ENCODE measurements at places on chromosomes 12 and 14. TPM values are rescaled to one million over a fixed set of nuclear protein-coding genes. Genes with fewer than 3 reads are reported as not detected.

The FICD gene
- total RNA-seq: 9.9 TPM

The SYNE2 gene
- 15.8 TPM for total RNA-seq

The OR4L1 gene
- not detected for total RNA-seq

The RIMKLB gene
- 15.1 TPM for total RNA-seq

The SLC5A8 gene
- total RNA-seq: not detected

Measured in fibroblast of villous mesenchyme (primary cell).